ENCODE measurements at places on chromosomes 2 and 18.

DNA sequence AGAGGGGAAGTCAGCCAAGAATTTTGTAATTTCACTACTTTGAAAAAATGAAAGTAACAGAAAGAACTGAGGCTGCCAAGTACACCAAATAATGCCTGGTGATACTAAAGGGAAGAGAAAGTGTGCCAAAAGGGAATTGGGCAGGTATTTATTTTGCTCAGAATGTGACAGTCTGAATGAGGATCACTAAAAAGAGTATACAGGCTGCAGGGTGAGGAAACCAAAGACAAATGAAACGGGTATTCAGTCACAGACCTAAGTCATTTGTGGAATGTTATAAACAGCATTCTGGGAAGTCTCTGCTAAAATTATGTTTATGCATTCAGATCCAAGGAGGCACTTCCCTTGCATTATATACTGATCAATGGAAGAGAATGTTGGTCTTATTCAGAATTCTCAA, 418.6 kb upstream of the SLC39A10 start:
- no peak for DNase-seq

- no peak for DNase-seq
Measured at GRCh38 chr18:38951633-38952032, 1386.0 kb upstream of the CELF4 start.

DNA sequence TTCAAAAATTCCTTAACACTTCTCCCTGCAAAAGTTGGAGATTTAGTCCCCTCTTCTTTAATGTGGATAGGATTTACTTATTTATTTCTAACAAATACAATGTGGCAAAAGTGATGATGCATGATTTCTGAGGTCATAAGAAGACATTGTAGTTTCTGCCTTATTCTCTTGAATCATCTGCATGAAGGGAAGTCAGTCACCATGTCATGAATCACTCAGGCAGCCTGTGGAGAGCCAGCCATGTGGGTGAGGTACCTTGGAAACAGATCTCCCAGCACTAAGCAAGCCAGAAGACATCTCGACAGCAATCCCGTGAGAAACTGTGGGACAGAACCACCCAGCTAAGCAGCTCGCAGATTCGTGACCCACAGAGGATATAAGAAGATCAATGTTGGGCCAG, 2.7 kb upstream of the ZC3H8 start:
- peak; percentile 7 for DNase-seq

DNA sequence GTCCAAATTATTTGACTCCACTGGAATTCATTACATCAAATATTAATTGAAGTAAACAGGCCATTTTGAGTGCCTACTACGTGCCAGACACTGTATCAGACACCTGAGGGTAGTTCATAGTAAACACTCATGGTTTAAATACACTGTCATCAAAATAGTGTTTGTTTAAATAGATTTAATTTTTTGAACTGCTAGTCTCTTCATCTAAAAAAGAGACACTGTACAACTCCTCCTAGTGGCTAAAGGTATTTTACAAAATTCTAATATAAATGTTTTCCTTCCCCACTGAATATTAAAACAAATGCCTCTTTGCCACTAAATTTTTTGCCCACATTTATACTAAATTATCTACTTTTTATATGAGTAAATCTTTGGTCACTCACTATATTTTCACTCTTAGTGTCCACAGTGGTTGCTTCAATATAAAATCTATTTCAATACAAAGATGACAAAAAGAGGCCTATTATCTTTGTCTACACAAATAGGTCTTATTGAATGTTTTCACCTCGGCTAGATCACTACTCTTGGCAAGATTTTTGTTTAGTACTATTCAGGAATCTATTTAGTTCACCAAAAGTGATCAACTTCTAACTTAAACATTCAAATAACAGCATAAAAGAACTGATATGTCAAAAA, 122.1 kb downstream of the TMEM247 start:
- no peak for DNase-seq

DNA sequence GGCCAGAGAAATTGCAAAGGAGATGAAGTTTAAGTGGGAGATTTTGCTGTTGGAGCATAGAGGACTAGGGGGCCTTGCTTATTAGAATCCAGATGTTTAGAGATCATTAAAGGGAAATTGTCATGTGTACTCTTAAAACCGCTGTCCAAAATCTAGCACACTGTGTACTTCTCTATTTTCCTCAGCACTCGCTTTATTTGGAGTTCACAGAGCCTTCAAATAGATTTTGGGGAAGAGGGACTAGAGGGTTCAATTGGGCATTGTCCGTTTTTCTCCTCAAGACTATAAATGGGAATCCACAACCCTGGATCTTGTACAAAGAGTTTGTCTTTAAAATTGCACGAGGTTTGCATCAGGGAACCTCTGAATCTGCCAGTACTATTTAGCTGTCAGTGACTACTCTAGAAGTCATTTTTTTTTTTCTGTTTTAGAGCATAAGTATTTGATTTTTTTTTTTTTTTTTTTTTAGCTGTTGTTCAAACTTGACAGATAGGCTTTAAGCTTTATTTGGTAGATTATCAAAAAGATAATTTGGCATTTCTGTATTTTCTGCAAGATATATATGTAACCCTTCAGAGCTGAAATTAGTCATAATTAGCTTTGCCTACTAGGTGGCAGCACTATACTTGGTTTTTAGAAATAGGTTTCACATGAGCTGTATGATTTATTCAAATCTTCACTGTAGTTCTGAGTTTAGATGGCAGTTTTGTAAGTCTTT, 14.2 kb downstream of the PMS1 start:
- peak; percentile 61 for DNase-seq

- DNase-seq, result no peak
Measured at GRCh38 chr2:170586571-170587095, 128.5 kb upstream of the SP5 start.

GRCh38 chr2:240856151-240856980, 12.3 kb upstream of the AGXT start:
- no peak for DNase-seq

DNA sequence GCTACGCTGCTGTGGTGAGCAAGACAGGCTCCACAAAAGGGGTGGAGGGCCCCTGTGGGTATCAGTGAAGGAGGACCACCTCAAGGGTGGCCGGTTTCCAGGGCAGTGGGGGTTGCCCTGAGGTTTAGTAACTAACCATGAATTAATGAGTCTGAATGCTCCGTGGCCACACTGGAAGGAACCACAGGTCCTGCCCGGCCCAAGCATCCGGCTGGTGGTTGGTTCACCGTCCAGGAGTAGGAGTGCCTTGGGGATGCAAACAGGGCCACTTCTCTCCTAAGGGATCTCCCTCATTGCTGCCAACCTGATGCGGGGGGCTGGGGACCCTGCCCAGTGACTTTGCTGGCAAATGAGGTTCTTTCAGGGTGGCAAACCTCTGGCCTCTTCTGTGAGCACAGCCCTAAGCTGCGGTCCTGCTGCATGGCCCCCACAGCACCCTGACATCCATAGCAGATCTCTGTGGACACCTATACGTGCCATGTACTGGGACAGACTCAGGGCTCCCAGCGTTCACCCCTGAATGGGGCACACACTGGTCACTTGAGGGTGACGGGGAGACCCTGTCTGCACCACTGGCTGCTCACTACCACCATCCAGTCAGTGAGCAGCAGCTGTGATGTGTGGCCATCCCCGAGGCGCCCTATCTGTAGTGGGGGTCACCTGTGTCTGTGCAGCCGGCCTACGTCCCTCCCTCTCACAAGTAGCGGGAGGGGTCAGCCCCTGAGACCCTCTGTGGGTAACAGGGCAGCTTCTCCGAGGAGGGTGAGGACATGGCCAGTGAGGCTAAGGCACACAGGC, 41.6 kb downstream of the HS6ST1 start:
- no peak for DNase-seq

- DNase-seq, result no peak
Measured at GRCh38 chr2:127200962-127201361, 19.1 kb downstream of the CYP27C1 start.

DNA sequence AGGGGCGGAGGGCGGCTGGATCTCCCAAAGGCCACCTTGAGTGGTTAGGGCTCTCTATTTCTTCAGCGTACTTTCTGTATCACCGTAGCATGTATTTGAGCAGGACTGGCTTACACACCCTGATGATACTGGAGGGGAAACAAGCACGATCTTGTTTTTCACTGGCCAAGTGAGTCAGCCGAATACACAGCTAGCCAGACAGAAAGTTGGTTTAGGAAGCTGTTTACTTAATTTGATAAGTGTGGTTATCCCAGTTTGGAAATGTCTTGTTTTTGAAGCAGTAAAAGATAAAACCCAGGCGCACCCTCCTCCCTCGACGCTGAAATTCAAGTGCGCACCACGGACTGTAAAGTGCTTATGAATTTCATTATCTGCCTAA, 582 bp downstream of the RIOK3 start:
- peak; percentile 17 for DNase-seq

GRCh38 chr2:220296174-220296573, 668.7 kb downstream of the SLC4A3 start:
- no peak for DNase-seq

- no peak for DNase-seq
Measured at GRCh38 chr2:71948781-71949536, 198.7 kb downstream of the CYP26B1 start.

Data from Ammon's horn (tissue), 1 donor.